Stimulated activated CD8-positive, alpha-beta memory T cell treated with anti-CD3 and anti-CD28 coated beads, Interleukin-7, amount 100 ng/mL, for 24 hours (primary cell): ENCODE measurements at places on chromosomes 3 and 15.

GRCh38 chr15:68464448-68465090 lies 32.6 kb upstream of the ITGA11 start:
- no peak for DNase-seq

GRCh38 chr3:197490098-197491058 lies 65.4 kb downstream of the BDH1 start:
- DNase-seq = no peak

DNA sequence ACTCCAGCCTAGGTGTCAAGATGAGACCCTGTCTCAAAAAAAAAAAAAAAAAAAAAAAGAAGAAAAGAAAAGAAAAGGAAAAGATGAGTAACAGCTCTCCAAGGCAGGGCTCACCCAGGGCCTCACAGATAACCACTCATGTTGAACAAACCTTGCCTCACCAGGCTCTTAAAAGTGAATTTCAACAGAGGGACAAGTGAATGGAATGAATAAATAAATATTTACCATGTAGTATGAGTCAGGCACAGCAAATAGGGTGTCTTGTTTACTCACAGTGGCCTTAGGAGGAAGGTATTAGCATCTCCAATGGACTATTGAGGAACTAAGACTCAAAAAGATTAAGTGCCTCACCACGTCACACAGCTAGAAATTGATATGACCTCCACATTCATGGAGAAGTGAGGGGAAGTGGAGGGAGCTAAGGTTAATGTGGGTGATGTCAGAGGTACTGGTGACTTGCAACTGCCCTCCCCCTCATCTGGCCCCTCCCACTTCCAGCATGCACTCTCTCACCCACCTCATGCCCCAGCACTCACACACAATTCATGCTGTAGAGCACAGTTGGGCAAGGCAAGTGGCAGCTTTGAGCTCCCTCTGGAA lies 255.5 kb downstream of the UACA start:
- DNase-seq = no peak

- DNase-seq = no peak
These were observed 11.8 kb downstream of the SLC28A2 start for GRCh38 chr15:45263854-45264253.

GRCh38 chr3:106485217-106485616 lies 616.4 kb upstream of the CBLB start:
- no peak for DNase-seq

DNA sequence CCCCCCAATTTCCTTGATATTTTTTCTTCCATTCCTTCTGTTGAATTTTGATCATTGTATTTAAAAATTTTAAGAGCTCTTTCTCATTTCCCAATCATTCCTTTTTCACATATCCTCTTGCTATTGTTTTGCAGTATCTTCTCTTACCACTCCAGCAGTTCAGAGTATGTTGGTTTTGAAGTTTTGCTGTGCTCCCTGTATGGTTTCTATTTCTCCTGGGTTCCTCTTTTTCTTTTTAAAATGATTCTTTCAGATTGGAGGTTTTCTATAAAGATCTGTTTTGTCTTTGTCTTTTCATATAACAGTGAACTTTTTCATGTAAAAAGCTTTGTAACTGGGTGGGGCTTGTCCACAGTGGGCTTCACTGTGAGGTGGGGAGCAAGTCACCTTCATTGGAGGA lies 12.8 kb downstream of the USP3 start:
- no peak for DNase-seq

- DNase-seq = no peak
These were observed 14.5 kb upstream of the PLD1 start for GRCh38 chr3:171824824-171825221.

GRCh38 chr3:6250167-6250566 lies 610.7 kb upstream of the GRM7 start:
- DNase-seq = no peak
